T-helper 9 cell (primary cell): ENCODE measurements at places on chromosomes 12 and 14.
A peak's percentile ranks its signal among the peaks of the same experiment; 100 is the strongest.

DNA sequence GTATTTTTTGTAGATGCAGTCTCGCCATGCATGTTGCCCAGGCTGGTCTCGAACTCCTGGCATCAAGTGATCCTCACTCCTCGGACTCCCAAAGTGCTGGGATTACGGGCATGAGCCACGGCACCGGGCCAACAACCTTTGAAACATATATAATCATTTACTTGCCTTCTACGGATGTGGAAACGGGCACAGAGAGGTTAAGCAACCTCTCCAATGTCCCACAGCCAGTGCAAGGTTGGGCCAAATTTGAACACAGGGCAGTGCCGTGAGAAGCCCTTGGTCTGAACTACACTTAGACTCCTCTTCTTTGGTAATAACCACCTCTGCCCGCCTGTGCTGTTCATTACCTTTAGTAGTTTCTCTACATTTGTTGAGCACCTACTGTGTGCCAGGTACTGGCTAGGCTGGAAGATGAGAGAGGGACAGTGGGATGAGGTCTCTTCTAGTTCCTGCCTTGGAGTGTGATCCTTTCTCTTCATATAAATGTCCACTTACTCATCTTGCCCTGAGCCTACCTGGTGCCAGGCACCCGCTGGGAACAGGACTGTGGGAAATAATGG is 2.2 kb downstream of the DDX54 start:
- DNase-seq: no peak

DNA sequence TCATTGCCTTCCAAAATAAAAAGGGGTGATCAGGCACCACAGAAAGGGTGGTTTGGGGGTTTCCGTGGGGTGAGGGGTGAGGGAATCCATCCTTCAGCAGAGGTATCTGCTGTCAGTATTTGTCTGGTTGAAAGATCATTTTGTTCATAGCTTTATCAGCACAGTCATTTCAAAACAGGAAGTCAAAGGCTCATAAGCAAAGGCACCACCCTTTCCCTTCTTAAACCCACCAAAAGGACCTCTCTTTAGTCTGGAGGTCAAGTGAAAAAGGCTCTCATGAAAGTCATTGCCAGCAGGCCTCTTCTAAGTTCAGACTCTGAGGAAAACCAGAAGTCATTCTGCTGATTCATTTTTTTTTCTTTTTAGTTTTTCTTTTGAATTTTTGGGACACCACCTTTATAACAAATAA is 6.2 kb downstream of the CHST11 start:
- peak; percentile 40 for DNase-seq

- DNase-seq: no peak
Measured at GRCh38 chr12:111445726-111446581, 40.2 kb downstream of the SH2B3 start.

GRCh38 chr14:53310412-53310811 is 157.3 kb upstream of the DDHD1 start:
- DNase-seq: no peak

- DNase-seq: no peak
Measured at GRCh38 chr12:99976762-99977161, 8.0 kb downstream of the ANKS1B start.

GRCh38 chr12:67434671-67435370 is 165.7 kb downstream of the CAND1 start:
- DNase-seq: no peak

- DNase-seq: no peak
Measured at GRCh38 chr12:49916129-49916919, 12.6 kb upstream of the FAIM2 start.

DNA sequence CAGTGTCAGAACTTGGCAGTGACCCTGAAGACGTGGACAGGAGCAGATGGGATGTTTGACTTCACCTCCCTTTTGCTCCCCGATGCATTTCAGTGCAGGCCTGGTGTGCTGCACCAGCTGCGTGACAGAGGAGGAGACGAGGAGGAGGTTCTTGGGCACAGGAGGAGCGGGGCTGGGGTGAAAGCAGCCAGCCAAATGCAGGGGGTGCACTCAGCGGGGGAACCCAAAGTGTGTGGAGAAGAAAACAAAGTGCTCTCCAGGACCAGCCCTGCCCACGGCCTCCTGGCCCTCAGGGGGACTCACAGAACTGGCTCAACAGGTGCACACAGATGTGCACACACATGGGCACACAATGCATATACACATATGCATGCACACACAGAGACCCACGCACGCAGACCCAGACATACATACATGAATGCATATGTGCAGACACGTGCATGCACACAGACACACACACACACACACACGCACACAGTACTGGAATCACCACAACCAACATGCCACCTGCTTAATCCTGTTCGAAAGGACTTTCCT is 91.7 kb upstream of the SFSWAP start:
- DNase-seq: no peak

GRCh38 chr12:123115409-123116121 is 35.3 kb downstream of the PITPNM2 start:
- no peak for DNase-seq

DNA sequence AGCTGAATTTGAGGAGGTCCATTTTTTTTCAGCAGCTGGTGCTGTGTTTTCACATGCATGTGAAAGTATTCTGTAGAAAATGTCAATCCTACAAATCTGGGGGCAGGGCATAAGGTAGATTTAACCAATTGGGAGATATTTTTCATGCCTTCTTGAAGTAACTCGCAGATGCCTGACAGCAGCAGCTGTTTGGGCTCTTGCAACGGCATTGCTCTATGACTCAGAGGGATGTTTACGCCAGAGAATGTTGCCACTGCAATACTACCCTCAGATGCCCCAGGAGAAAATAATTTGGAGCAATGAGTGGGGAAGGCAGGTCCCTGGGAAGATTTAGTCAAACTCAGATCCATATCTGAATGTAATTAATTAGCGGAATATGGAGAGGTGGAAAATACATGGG is 42.5 kb upstream of the MYBPC1 start:
- DNase-seq: no peak

DNA sequence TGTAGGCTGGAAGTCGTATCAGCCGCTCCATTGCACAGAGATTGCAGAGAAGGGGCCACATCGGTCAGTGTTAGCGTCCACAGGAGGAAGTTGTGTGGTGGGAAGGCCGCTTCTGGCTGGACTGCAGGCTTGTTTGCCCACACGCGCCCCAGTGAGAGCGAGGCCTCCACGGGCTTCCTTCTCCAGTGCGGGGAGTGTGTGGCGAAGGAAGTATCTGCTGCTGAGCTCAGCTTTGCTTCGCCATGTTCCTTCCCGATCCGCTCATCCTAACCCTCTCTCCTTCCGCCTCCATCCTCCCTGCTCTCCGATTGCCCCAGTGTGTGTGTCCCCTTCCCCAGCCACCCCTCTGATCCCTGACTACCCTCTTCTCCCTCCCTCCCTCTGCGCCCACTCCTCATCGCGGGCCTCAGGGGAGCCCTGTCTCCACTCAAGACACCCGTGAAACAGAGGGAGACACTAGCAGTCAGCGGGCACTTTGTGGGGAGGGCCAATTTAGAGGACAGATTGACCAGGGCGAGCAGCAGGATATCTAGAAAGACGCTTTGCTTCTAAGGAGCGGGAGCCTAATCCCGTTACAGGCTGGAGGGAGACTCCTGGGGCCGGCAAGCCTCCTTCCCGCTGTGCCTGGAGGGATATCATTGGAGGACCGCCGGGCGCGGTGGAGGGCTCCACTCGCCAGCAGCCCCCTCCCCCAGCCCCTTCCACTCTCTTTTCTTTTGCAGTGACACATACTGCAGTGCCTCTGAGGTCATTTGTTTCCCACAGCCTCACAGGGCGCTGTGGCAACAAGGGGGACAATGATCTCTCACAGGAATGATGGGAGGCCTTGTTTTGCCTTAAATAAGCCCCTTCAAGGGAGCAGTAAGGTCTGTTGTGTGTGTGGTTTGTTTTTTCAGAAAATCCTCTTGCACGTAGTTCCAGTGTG is 428.8 kb downstream of the ZFP36L1 start:
- no peak for DNase-seq
